ENCODE measurements at places on chromosomes 2 and 18.

DNA sequence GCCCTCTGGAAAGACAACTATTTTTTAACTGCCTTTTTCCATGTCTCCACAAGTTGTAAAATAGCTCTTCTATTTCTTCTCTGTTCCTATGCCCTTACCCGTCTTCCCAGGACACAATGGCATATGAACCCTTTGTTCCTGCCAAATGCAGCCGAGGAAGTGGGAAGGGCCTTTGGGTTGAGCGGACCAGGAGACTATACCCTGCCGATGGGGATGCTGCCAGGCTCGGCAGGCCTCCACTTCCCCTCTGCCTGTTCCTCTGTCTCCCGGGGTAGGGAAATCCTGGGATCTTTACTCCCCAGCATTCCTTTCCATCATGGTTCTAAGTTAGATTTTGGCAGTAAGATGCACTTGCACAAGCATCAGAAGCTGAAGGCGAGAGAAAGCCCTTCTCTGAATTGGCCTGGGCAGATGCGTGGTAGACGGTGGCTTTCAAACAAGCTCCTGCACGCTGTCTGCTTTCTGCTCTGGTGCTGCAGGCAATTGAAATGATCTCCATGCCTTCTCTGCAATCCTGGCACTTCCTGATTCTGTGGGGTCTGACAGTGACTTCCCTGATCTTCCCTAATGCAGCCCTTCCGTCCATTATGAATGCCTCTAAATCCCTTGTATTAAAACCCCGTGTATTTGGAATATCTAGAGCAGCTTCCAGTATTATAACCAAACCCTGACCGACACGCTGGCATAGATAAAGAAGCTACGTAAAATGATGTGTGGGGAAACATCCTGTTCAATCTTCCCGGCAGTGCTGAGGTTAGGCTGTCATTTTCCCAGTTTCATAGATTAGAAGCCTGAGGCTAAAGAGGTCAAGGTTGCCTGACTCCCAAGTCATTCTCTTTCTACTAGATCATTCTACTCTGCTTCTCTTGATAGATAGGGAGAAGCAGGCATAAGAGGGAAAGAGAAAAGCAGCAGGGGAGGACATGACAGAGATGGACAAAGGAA, 69.8 kb downstream of the MCFD2 start:
- no peak for DNase-seq

- no peak for DNase-seq
These were observed 214.2 kb downstream of the DYSF start for GRCh38 chr2:71667256-71668182.

- no peak for DNase-seq
These were observed 7.5 kb downstream of the NEU2 start for GRCh38 chr2:233039846-233040530.

DNA sequence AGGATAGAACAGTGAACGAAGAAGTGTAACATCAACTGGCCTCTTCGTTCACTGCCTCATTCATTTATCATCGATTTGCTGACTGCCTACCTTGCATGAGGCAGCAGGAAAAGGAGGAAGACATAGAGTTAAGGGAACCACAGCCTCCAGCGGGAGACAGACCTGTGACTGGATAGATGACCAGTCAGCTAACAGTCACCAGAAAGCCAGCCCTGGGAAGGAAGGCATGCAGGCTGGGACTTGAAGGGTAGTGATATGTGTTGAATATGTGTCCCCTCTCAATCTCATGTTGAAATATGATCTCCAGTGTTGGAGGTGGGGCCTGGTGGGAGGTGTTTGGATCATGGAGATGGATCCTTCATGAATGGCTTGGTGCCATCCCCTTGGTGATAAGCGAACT, 58.3 kb downstream of the CTIF start:
- no peak for DNase-seq

GRCh38 chr2:98293931-98294687, 52.1 kb upstream of the CNGA3 start:
- DNase-seq, result no peak

- no peak for DNase-seq
These were observed 244.6 kb downstream of the ZEB2 start for GRCh38 chr2:144275340-144275739.

DNA sequence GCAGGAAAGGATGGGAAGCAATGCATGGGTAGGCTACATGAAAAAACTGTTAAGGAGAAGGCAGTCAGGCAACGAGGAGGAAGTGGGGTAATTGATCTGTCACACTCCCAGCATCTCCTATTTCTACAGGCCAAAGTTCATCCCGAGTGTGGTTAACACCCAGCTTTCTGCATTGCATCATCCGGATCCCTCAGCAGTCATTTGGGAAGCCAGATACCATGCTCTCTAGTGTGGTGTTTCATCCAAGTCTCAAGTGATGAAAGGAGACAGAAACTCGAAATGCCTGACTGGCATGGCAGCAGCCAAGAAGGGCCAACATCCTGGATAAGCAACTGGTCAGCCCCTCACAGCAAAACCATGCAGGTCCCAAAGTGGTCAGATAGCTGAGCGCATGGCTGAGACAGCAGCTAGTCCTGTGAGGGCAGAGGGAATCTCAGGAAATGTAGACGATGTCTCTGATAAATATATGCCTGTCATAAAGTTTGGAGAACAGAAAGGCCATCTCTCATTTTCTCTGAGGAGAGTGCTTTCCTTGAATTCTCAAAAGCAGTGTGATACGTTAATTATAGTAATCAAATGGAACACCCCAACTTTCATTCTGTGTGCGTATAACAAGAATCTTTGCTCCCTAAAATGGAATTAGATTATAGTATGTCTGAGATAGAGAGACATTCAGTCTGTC, 24.8 kb upstream of the HNRNPA3 start:
- no peak for DNase-seq

DNA sequence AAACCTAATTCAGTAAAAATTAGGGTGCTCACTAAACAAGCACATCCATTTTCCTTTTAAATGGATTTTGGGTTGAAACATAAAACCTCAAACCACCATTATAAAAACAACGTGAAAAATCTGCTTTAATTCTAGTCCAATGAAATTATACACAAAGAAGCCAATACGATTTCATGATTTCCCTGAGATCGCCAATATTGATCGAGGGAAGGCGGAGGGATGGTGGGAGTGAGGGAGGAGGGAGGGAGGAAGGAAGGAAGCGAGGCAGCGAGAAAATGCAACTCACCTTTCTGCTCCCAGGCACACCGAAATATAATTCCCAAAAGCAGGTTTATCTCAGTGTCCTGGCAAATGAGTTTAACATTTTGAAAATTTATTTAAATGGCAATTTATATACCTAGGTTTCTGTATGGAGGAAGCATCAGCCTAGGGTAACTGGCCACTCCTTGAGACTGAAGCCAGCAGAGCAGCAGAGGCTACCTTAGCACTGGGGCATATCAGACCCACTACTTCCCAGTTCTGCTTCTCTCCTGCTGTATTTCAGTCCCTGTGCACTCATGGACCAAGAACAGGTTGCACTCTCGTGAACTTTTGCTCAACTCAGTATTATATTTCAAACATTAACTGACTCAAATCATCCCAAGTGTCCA, 2.3 kb upstream of the ONECUT2 start:
- no peak for DNase-seq

GRCh38 chr2:10678225-10678624, 11.6 kb downstream of the NOL10 start:
- DNase-seq, result no peak

GRCh38 chr2:163667064-163667887, 68.5 kb downstream of the FIGN start:
- no peak for DNase-seq

DNA sequence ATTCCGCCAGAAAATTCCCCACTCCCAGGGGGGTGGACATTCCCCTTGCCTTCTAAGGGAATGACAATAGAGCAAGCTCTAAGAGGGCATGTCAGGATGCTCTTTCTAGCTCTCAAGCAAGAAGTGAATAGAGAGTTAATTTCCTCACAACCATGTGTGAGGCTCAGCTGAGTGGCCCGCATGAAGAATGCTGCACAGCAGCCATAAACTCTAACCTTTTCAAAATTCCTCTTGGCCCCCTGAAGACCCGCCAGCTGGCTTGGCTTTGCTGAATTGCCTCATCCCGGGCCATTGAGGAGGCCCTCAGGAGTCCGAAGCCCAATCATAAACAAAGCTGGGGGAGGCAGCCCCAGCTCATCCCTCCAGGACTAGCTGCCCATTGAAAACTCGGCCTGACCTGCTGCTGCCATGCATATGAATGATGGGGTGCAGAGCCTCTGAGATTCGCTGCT, 38.2 kb downstream of the NRP2 start:
- DNase-seq, result no peak

- DNase-seq, result no peak
These were observed 969.6 kb upstream of the PIK3C3 start for GRCh38 chr18:40985436-40985835.

GRCh38 chr2:46505472-46505783, 26.1 kb downstream of the TMEM247 start:
- DNase-seq, result no peak

DNA sequence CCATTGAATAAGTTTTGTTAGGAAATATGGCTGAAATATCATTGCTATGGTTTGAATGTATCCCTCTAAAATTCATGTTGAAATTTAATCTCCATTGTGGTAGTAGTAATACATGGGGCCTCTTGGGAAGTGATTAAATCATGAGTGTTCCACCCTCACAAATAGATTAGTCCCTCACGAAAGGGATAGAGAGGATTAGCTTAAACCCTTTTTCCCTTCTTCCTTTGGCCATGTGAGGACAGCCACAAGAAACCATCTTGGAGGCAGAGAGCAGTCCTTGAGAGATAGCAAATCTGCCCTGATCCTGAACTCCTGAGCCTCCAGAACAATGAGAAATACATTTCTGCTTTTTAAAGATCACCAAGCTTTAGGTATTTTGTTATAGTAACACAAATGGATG, 274.2 kb downstream of the CDH19 start:
- DNase-seq, result no peak

DNA sequence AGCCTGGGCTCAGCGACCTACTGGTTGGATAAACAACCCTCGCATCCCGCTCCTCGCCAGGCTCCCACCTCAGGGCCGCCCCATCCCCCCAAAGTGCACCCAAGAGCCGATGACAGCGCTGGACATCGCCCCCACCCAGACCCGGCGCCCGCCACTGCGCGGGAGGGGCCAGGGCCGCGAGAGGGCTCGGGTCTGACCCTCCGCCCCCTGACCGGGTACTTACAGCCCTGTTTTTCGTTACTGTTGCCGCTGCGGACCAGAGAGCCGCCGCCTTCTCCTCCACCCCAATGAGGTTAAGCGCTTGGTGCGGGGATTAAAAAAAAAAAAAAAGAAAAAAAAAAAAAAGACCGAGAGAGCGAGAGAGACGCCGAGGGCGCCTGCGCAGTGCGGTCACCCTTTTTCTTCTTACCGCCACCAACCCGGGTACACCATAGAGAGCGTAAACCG, at the start of gene CLASP1:
Gene CLASP1 (minus strand): TSS at position 314 of the 447 bp plus-strand sequence. CDS start 43,567 bp downstream, outside the sequence.
- peak; percentile 98 for DNase-seq

GRCh38 chr18:56298935-56299334, 339.5 kb downstream of the TXNL1 start:
- DNase-seq, result no peak

DNA sequence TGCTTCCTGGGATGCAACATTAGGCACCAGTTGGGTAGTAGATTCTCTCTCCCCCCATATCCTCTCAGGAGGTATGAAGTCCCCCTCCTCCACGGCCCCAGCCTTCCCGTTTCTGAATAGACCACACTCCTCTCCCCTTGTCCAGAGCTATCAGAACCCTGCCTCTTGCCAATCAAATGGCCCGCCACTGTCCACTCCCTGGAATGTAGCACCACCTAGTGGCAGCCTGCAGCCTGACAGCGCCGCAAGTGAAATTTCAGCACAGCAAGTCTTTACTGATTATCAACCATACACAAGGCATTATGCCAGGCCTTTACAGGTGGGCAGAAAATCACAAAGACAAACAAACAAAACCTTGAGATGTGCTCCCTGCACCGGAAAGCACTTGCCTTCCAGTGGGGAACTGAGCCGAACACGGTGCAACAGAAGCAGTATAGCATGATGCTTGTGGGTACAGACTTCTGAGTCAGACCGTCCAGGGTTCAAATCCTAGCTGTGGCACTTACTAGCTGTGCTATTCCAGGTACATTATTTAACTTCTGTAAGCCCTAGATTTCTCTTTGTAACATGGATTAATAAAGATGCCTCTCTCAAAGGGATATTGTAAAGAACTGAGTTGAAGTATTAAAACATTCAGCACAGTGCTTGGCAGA, 174.0 kb downstream of the SMAD2 start:
- DNase-seq, result peak; percentile 28

DNA sequence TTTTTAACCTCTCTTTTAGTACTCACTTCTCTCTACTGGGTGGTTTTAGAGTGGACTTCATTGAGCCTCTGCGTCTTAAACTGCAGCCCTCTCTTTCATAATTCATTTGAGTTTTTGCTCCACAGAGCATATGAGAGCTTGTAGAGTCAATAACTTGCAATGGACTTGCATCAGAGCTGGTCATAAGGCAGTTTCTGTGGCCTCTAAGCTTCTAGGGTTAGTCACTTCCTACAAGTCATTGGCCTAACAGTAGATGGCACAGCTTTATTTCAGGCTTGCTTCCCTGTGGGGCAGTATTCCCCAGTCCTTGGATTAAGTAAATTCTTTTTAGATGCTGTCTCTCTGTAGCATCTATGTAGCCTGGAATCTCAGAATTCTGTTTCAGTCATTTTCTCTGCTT, 1435.7 kb downstream of the LRP1B start:
- no peak for DNase-seq

- no peak for DNase-seq
These were observed 32.4 kb upstream of the PPM1B start for GRCh38 chr2:44136252-44136651.

DNA sequence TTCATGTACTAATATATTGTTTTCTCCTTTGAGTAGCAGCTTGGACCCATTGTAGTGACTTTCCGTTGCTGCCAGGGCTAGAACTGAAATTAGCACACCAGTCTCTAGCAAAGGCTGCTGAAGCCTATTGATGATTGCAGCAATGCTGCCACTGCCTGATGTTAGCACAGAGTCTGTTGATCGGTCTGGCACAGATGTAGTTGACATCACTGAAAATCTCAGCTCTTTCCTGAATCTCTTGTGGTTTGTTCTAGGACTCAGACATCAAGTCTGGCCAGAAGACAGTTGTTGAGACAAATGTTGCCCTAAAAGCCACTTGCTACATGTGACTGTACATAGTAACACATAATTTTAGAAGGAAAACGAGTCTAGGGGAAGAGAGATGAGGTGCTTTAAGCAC, 47.2 kb downstream of the VAPA start:
- no peak for DNase-seq

DNA sequence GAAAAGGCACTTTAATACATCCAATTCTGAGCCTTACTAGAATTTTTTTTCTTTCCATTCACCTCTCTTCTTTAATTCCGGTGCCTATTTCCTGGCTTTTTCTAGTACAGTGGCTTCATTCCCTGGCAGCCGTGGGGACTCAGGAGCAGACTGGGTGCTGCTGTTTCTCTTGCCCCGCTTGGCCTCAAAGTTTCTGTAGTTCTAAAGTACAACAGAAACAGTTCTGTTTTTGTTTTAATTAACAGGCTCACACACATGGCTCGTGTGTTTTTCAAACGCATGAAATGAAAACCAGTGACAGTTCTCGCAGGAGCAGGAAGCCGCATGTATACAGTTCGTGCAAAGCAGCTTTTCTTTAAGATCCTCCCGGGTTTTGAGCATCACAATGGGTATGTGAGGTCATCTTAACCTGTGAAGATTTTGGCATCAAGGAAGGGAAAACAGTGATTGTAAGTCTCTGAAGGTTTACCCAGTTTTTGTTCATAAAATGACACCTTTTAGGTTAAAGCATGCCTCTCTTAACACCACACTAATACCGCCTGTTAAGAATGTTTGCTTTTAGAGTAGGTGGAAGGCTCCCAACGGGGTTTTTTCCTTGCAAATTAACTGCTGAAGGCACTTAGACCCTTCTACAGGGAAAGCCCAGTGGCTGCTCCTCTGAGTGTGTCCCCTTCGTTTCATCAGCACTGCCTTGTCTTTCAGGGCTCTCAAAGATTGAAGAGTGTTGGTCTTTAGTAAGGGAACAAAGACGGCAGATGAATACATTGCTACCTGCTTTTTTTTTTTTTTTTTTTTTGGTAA, 5.8 kb downstream of the FZD7 start:
- no peak for DNase-seq

Data from CD4-positive, alpha-beta T cell treated with Interleukin-1 beta for 1 hour (primary cell).